ENCODE measurements at places on chromosomes 4 and X. TPM values are rescaled to one million over a fixed set of nuclear protein-coding genes. Genes with fewer than 3 reads are reported as not detected.

DNA sequence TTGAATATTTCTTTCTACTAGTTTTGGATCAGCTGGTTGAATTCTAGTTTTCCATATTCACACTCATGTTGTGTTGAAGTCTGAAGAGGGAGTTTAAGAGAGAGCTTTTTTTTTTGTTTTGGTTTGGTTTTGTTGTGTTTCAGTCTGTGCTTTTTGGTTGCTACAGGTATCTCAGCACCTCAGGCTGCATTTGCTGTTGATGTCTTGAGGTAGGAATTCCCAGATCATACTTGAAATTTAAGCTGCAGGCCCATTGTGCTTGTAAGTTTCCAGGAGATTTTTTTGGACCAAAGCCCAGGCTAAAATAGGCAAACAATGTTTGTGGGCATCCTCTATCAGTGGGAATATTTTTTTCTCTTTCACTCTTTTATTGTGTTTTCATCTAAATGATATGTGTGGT, 190.2 kb upstream of the AGA start:
- no peak for DNase-seq

GRCh38 chr4:93896516-93896915, 68.0 kb downstream of the ATOH1 start:
- DNase-seq: no peak

- no peak for DNase-seq
Observed at GRCh38 chr4:180280726-180281297, 1962.4 kb upstream of the TENM3 start.

GRCh38 chr4:55447831-55448230, 52.1 kb downstream of the TMEM165 start:
- DNase-seq: no peak

DNA sequence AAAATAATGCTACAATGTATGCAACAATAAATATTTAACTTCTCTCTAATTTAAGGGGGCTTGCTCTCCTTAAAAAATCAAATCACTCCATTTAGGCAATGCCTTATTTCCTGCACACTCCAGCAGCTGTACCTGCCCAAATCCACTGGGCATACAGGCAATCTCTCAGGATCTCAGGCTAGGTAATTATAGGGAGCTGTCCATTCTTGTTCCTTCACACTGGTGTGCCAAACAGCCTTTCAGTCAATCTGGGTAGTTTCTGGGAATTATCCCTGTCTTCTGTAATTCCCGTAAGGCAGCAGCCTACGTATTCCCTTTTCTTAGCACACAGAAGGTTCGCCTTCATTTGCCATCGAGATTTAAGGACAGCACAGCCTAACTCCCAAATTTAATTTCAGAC, 922.6 kb upstream of the SLIT2 start:
- no peak for DNase-seq

DNA sequence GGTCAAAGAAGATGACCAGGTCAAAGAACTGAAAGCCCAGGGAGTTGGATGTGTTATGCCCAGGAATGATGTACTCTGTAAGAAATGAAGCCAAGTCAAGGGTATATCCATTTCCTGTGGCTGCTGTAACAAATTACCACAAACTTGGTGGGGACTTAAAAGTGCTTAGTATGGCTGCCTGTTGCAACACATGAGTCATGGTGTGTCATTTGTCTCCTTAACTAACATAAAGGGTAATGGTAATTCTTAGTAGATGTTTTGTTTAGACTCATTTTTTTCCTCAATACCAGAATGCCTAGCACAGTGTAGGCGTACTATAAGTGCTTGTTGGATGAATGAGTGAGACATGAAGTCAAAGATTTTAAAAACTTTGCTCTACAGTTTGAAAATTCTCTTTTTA, 45.7 kb downstream of the SYTL5 start:
- no peak for DNase-seq

DNA sequence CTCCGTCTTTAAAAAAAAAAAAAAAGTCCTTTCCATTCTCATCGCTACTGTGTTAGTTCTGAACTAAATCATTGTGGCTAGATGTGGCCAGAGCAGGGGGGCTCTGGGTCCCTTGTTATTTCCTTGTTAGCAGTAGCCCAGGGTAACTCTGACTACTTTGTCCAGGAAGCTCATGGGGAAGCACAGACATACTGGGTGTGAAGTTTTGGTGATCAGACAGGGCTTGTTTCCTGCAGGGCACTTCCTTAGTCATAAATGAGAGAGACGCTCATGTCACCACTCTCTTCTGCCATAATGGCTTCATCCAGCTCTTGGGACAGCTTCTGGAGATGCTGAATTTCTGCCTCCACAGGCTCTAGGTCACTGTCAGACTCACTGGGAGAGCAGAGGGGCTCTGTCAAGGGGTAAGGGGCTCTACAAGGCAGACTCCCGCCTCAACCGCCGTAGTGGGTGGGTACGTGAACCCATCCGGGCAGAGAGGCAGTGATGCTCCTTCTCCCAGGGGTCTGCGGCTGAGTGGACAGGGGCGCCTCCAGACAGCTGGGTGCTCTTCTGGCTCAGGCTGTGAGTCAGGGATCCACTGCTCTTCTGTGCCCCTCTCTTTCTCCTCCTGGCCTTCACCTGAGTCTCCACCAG, 12.9 kb downstream of the STIM2 start:
- peak; percentile 80 for DNase-seq

DNA sequence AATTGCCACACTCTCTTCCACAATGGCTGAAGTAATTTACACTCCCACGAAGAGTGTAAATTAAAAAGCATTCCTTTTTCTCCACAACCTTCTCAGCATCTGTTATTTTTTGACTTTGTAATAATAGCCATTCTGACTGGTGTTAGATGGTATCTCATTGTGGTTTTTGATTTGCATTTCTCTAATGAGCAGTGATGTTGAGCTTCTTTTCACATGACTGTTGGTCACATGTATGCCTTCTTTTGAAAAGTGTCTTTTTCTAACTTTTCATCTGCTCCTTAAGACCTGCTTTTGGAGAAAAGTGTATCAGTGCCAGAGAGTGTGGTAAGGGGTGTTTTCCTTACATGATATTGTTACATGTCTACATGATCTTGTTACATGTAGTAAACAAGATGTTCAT, 25.7 kb downstream of the GUCY1A1 start:
- DNase-seq: no peak

- no peak for DNase-seq
Observed at GRCh38 chrX:24468245-24468644, 3.2 kb downstream of the PDK3 start.

GRCh38 chr4:1763550-1764080, 29.5 kb upstream of the FGFR3 start:
- no peak for DNase-seq

The TEX13B gene
- total RNA-seq: not detected

The ZNF732 gene
- not detected for total RNA-seq

The PHKA1 gene
- 5.2 TPM for total RNA-seq

The NAP1L2 gene
- total RNA-seq: 5.2 TPM

DNA sequence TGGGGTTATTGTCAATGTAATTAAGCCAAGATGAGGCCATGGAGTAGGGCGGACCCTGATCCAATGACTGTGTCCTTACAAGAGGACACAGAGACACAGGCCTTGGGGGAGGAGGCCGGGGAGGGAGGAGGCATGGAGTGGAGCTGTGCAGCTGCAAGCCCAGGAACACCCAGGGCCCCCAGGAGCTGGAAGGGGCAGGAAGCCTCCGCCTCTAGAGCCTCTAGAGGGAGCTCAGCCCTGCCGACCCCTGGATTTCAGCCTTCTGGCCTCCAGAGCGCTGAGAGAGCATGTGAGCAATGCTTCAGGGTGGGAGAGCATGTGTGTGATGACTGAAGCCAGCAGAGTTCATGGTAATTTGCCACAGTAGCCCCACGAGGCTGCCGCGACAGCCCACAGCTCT, 234.6 kb downstream of the AFAP1 start:
- no peak for DNase-seq

DNA sequence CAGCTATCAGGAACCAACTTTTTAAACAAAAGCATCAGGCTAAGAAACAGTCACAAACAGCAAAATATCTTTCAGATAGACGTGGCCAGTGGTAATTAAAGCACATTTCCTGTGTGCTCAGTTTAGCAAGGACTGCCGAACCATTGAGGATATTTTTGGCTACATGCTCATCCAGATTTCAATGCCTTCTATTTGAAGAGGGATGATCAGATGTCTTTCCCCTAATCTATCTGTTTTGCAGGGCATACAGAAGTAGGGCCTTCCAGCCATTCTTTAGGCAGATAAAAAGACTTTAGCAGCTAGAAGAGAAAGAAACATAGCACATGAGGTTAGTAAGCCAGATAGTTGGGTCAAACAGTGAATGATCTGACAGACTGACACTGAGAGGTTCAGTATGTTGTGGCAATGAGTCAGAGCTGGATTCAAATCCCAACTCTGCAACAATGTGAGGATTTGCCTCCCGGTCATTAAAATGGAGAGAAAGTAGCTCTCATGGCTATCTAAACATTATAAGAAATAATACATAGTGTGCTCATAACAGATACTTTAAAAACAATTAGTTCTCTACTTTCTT, 100.0 kb upstream of the PRKG2 start:
- no peak for DNase-seq

GRCh38 chr4:25059791-25060190, 29.0 kb upstream of the LGI2 start:
- DNase-seq: no peak

- no peak for DNase-seq
Observed at GRCh38 chrX:9133426-9133825, 99.5 kb upstream of the FAM9B start.

The LNX1 gene
- total RNA-seq: 0.20 TPM

GRCh38 chr4:38601244-38601915, 62.6 kb upstream of the KLF3 start:
- no peak for DNase-seq

The XK gene
- total RNA-seq: 2.0 TPM

- DNase-seq: no peak
Observed at GRCh38 chrX:70139736-70140135, 6.5 kb downstream of the IGBP1 start.

The UNC5C gene
- 7.8 TPM for total RNA-seq

DNA sequence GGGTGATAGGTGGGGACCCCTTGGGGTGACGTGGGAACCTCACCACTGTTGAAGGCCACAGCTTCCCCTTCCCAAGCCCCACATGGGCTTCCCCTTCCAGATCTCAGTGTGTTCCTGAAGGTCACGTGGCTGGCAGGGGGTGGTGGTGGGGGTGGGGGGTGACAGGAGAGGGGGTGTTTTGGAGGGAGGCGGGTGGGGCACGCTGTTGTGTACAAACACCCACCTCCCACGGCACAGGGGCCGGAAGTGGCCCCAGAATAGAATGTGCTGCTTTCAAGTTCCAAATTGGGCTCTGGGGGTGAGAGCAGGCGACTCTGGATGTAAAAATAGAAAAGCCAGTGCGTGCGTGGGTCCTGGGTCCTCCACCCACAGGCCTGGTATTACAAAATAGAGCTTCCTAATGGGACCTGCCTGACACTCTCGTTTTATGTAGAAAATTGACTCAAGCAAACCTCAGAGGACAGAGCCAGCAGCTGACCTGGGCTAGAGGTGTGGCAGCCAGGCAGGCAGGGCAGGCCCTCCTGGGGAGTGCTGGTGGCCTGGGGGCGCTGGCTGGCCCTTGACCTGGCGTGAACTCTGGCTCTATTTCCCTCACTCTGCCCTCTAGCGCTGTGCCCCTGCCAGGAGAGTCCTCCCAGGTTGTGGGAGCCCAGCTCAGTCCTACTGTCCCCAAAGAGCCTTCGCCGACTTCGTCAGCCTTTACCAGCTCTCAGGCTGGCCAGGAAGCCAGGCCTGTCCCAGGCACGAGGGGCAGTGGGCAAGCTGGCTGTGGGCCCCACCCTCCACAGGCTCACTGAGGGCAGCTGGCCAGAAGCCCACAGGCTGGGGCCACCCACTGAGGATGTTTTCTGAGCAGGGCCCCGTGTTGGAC, 5.4 kb upstream of the SH3BP2 start:
- DNase-seq: peak; percentile 91

- DNase-seq: no peak
Observed at GRCh38 chr4:144645631-144646522, at the start of gene HHIP. TSS of gene HHIP (plus strand) at chr4:144646156. CDS start at chr4:144646676, 520 bp downstream.

The PCSK1N gene
- total RNA-seq: not detected

The PCDH19 gene
- total RNA-seq: 0.13 TPM

GRCh38 chr4:90727938-90728337, 600.7 kb downstream of the CCSER1 start:
- DNase-seq: no peak

GRCh38 chrX:121932688-121933087, 885.3 kb downstream of the GLUD2 start:
- DNase-seq: no peak

The LAMTOR3 gene
- 34.4 TPM for total RNA-seq

GRCh38 chr4:6443035-6444023, 29.1 kb downstream of the PPP2R2C start:
- peak; percentile 54 for DNase-seq

DNA sequence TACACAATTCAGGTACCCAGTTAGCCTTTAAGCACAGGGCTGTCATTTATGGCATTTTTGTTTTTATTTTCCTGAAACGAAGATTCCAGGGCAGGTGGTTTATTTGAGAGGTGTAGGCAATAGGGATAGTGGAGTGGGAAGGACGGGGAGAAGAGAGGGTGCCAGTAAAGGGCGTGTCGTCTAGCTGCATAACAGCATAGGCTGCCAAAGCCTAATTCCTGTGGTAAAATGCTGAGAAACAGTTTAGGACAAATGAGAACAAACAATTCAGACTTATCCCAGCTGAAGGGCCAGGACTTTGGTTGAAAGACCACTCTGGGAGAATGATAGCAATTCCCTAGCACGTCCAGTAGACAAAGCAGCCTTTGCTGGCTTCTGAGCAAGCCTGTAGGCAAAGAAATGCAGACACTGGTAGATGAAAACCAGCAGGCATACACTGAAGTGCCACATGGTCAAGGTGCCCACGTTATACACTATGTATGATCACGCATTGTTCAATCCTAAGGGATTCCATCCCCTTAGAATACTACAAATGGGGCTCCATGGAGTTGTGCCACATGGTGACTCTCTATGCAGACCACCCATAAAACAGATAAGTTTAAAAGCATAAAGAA, 70.6 kb downstream of the PKD2 start:
- no peak for DNase-seq

DNA sequence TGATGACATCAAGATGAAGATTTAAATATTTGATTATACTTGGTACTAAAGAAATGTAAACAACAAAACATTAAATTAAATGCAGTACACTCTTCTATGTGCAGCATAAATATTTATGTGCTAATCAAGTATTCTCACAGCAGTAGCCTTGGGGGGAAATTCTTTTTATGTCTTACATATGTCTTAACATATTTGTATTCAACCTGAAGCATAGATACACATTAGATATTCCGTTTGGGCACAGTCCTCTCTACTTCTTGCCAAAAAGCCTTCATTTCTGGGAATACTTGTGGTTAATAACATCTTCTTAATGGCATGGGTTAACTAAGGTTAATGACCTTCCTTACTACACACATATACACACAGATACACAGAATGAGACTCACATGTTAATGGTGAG, 19.8 kb downstream of the TMPRSS11F start:
- DNase-seq: no peak

- no peak for DNase-seq
Observed at GRCh38 chr4:111228396-111228795, 605.5 kb upstream of the PITX2 start.
